ENCODE measurements at places on chromosomes 4 and X. TPM values are rescaled to one million over a fixed set of nuclear protein-coding genes. Genes with fewer than 3 reads are reported as not detected.

DNA sequence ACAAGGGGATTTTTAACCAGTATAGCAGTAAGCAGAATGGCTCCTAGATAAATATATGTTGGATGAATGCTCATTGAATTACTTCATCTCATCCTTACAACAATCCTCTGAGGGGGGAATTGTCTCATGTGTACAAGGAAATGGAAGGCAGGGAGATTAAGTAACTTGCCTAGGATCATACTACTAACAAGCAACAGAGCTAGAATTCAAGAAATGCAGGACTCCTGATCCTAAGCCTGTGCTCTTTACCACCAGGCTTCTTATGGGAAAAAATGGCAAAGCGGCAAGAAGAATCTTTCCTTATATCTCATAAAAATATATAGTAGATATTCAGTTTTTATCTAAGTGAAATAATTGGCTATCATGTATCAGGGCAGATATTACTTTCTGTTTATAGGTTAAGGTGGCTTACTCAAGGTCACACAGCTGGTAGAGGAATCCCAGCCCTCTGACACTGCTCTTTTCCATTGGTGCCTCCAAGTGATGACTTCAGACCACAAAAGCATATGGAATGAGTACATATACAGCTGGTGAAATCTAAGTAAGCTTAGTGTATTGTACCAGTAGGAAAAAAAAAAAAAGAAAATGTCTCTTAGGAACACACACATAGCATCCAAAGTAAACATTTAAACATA lies 2.1 kb downstream of the ABHD18 start:
- DNase-seq, result no peak

Gene PDGFRA
- polyA plus RNA-seq, result 192 TPM

DNA sequence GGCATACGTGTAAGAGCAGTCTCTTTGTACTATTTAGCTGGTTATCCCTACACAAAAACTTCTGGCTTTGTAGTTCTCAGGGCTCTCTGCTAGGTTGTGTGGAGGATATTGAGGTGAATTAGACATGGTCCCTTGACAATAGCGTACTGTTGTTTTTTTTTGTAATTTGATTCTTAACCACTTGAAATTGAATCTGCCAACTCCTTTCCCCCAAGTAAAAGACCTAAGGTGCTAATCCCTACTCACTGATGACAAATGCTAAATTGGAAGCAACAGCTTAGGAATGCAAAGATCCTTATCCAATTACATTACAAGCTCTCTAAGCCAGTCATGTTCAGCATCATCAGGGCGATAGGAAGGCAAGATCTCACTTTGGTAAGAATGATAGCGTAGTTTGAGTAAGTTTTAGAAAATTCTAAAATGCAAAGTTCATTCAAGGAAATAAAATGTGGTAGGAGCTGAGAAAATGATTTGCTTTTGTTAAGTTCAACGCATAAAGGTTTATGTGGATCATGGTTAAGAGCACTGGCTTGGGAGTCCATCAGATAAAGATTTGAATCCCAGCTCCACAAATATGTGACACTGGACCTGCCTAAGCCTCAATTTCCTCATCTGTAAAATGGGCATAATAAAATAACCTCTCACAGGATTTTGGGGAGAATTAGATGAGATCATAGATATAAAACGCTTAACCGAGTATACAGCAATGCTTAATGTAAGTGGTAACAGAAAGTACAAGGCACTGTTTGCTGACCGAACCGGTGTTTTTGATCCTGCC lies 39.3 kb downstream of the DOCK11 start:
- DNase-seq, result no peak

- DNase-seq, result no peak
Observed at GRCh38 chr4:41207291-41207831, 7.0 kb downstream of the APBB2 start.

Gene VCX3B
- 0.27 TPM for polyA plus RNA-seq
